ENCODE measurements at places on chromosomes 5 and 9.

DNA sequence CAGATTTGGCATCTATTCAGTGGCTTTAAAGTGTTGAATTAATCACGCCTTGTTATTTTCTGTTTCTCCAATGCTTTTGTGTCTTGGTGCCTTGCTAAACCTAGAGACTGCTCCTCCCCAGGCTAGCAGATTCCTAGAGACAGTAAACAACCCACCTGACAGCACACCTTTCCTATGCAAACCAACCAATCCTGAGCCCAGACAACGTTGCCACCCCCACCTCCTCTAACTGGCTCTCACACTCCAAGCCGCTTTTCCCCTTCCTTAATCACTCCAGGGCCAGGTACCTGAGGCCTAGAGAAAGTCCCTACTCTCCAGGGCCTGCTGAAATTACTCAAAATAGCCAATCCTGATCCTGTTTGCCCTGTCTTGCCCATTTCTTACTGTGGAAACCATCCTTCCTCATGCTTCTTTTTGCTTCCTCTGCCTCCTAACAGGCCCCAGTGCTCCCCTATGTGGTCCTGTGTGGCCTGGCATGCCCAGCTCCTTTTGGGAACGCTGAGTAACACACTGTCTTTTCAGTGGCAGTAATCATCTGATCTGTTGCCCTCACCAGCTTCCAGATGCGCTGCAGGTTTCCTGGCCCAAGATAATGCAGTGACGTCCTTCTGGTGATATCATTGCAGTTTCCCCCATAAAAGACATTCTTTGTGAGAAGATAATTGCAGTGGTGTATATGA is 53.4 kb downstream of the GAS1 start:
- DNase-seq, result peak; percentile 3

- no peak for DNase-seq
Observed at GRCh38 chr9:111316796-111317195, 13.2 kb downstream of the OR2K2 start.

DNA sequence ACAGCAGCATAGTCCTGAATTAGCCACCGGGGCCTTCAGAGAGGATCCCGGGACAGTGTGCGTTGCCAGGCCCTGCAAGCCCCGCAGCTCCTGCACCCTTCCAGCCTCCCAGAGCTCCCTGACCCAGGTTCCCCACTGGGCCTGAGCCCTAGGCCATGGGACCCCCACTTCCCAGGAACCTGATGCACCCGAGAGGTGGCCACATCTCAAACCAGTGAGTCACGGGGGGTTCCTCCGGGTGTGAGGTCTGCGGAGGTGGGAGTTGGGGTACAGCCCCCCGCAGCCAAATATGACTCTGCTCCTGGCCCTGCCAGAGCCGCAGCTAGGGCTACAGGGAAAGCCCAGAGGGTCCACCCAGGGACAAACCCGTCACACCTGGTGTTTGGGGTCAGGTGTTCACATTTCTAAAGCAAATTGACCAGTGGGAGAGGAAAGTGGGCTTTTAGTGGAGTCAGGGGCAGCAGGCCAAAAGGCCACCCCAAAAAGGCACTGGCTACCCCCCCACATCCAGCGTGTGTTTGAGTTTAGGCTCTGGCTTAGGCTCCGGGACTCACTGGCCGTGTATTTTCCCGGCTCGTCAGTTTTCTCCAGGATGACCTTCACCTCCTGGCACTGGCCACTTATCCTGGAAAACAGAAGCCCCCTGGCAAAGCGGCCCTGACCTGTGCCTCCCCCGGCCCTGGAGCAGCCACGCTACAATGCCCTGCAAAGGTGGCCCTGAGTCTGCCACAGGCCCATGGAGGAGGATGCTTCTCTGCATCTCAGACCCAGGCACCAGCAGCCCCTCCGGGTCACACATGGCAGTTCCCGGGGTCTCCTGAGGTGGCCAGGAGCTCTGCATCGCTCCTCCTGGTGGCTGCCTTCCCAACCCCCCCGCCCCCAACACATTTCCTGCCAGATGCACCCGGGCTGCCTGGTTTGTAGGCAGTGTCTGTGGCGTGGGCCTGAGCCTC is 17.4 kb upstream of the OBP2B start:
- DNase-seq, result no peak

DNA sequence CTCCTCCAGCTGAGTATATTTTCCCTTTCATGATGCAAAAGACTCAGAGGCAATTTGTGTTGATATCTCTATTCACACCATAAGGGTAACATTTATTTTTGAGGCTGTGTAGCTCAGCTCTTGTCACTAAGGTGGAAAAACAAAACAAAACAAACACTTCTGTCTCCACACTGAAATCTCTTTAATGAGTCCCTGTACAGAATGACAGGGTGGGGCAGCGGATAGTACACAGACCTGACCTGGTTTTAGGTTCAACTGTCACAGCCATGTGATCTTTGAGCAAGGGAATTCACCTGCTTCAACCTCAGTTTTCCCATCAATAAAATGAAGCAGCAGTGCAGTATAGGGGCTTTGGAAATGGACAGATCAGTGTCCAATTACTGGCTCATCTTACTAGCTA is 29.3 kb downstream of the TLR4 start:
- DNase-seq, result no peak

DNA sequence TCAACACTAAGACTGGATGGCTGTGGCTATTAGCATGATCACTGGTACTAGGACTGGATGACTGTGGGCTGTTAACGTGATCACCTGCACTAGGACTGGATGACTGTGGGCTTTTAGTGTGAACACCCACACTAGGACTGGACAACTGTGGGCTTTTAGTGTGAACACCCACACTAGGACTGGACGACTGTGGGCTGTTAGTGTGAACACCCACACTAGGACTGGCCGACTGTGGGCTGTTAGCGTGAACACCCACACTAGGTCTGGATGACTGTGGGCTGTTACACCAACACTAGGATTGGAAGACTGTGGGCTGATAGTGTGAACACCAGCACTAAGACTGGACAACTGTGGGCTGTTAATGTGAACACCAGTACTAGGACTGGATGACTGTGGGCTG is 329.2 kb downstream of the OSTF1 start:
- no peak for DNase-seq

GRCh38 chr5:109619021-109619460 is 70.7 kb upstream of the MAN2A1 start:
- DNase-seq, result peak; percentile 5

DNA sequence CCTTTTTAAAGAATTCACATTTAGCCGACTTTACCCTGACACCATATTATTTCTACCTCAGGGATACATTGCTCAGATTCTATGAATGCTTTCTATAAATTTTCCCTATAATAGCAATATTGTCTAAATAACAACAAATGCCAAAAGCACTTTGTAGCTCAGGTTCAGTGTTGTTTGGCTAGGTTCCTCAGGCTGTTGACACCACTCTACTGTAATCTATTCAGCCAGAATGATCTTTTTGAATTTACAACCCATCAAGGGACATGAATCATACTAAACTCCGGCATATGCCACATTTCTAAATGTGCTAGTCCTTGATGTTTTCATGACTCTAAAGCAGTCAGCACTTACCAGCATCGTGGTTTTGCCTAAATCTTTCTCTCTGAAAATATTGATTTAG is 641.5 kb upstream of the CDH10 start:
- no peak for DNase-seq

DNA sequence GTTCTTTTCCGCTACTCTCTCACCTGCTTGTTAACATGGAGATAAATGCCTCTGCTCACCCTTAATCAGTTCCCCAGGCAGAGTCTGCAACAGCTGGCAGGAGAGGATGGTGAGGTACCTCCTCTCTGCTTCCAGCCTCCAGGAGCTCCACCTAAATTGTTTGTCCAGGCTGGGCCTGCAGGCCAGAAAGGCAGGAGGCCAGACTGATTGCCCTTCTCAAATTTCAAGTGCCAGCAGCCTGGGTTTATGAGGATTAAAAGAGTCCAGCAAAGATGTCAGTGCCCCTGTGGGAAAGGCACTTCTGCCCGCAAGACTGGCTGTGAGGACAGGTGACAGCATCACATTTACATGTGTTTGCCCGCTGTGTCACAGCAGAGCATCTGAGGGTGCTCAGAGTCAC is 19.8 kb downstream of the CORO2A start:
- DNase-seq, result peak; percentile 82

DNA sequence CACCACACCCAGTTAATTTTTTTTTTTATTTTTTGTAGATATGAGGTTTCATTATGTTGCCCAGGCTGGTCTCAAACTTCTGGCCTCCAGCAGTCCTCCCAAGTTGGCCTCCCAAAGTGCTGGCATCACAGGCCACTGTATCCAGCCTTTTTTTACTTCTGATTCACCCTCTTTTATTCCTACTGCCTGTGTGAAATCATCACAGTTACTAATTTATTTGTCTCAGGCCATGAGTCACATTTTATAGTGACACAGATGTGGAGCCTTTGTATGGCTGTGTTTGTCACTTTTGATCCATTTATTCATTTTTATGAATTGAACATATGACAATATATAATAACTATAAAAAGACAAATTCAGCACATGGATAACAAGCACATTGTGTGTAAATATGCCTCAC is 67.1 kb upstream of the SNX2 start:
- no peak for DNase-seq

GRCh38 chr5:76679231-76679630 is 36.7 kb upstream of the F2R start:
- no peak for DNase-seq

- no peak for DNase-seq
Observed at GRCh38 chr9:85527331-85528020, 214.3 kb downstream of the AGTPBP1 start.

GRCh38 chr9:127968700-127969383 is 11.9 kb downstream of the EEIG1 start:
- no peak for DNase-seq

DNA sequence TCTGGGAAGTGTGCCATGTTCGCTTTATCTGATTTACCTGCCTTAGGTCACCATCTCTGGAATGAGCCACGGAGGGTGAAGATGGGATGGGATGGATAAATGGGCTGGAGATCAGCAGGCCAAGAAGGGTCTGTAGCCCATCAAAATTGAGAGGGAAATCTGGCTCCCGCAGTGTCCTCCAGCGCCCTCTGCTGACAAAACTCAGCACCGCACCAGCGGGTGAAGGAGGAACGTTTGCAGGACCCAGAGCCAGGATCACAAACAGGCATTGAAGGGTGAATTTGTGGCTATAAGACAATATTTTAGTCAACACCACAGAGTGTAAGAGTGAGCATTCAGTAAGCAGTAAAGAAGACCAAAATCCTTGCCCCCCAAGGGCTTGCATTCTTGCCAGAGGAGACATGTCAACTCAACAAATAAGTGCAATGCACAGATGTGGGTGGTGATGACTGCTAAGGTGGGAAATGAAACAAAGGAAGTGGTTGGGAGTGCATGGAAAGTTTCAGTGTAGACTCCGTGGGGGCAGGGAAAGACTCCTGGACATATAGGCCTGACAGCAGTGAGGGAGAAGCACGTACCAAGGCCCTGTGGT is 124.4 kb downstream of the TENT4A start:
- DNase-seq, result peak; percentile 39

- no peak for DNase-seq
Observed at GRCh38 chr5:44233691-44234090, 155.5 kb downstream of the FGF10 start.

DNA sequence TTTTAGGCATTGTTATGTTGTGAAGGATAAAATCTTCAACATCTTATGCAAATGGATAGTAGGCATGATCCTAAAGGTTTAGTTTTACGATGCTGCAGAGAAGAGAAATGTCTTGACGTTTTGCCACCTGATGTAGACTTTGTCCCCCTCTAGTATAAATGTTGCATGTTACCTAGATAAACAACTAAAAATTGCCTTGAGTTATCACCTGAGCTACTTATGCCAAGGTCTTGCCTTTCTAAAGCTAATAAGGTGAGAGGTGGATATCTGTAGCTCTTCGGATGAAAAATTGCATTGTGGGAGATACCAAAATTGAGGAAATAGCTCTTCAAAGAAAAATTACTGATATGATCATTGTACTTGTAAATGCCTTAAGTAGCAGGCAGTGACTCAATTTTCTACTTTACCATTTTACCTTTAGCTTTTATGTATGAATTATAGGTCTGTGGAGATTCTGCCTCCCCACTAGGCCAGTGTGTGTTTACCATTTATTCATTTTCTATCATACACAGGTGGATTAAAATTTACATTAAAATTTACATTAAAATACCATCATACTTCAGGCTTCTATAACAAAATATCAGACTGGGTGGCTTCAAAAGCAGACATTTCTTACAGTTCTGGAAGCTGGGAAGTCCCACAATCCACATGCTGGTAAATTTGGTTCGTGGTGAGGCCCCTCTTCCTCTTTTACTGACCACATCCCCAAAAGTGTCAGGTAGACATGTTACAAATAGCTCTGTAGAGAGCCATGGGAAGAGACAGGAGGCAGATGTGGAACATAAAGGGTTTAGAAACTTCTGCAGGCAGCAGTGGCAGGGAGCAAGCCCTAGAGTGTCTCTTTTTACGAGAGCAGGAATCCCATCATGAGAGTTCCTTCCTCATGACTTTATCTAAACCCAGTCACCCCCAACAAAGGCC is 100.7 kb upstream of the ERBIN start:
- no peak for DNase-seq

GRCh38 chr9:92637886-92638620 is 31.9 kb downstream of the IPPK start:
- DNase-seq, result no peak
